ENCODE measurements at places on chromosomes 5 and 9.

- DNase-seq, result no peak
Measured at GRCh38 chr5:73116506-73116905, 3.9 kb upstream of the TMEM171 start.

DNA sequence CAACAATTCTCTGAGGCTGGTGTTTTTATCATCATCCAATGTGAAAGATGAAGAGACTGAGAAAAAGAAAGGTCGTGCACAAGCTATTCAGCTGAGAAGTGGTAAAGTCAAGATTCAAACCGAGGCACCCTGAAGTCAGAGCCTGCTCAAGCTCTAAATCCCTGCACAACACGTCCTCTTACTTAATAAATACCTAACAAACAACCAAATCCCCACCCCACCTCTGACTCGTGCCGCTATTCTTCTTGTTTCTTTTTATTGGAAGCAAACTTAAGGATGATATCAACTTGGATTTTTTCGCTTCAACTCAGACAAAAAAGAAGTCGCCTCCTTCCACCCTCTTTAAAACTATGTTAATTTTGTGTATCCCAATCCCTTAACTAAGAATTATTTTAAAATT is 140.2 kb downstream of the CEP120 start:
- no peak for DNase-seq

DNA sequence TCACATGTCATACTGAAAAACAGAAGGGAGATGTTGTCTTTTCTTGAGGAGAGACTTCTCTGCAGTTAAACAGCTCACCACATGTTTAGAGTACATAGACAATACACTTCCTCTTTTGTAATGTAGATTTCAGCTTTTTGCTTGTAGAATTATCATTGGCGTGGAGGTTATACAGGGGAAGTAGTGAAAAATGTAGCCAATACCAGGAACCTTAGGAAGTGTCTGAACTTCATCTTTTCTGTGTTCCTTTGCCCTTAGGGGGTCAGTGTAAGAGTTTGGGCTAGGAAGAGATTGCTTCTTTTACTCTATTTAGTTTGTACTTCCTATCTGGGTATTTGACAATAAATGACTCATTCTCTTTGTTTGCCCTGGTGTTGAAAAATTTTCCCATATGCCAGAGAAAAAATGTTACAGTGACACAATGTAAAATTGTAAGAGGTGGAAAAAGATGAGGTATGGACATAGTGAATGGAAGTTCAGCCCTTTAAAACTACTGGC is 21.0 kb upstream of the CDKN2B start:
- no peak for DNase-seq

GRCh38 chr5:6708814-6709213 is 4.4 kb upstream of the TENT4A start:
- DNase-seq, result no peak

DNA sequence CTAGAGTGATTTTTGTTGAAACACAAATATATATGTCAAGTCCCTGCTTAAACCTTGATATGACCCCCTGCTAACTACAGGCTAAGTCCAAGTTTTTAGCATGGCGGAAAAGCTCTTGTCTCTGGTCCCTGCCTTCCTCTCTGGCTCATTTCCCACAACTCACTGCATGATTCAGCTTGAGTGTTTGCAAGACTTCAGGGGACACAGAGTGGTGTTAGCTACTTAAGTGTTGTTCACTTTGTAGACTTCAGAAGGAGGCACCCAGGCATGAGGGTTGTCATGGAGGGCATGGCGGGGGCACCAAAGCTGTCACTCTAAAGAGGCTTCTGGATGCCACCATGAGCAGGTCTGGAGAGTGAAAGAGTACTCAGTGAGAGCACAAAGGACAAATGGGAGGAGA is 362.4 kb upstream of the ACTBL2 start:
- DNase-seq, result no peak

- peak; percentile 49 for DNase-seq
Measured at GRCh38 chr5:113612060-113612496, 98.6 kb downstream of the YTHDC2 start.
